ENCODE measurements at places on chromosomes 4 and X.

DNA sequence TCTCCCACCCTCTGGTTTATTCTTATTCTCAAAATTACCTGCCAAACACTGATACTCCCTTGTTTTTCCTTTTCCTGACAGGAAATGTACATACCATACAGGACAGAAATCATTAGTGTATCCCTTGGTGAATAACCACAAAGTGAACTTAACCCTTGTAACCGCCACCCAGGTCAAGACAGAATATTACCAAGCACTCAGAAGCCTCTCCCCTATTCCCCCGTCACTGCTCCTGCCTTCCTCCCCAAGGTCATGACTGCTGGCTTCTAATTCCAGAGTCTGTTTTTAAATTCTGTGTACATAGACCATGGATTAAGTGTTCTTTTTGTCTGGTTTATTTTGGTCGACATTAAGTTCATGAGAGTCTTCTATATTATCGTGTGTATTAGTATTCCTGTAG lies 37.7 kb downstream of the HTT start:
- DNase-seq, result no peak

DNA sequence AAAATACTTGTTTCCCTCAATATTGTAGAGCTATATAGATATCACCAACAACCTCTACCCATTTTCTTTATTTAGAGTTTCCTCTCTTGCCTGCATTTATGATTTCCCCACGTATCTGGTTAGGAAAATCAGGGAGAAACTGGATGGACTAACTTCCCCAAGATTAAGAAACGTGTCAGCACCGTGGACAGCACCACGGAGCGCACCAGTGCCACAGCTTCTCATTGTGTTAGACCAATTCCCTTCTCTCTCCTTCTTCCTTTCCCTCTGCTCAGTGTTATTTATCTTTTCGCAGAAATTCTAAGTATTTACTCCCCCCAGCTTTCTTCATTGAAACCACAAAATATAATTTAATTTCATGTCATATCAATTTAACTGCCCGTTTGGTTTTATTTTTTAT lies 568.6 kb upstream of the BOD1L1 start:
- DNase-seq, result no peak

- DNase-seq, result no peak
These were observed 114.2 kb upstream of the TENT5D start for GRCh38 chrX:80306007-80306406.

DNA sequence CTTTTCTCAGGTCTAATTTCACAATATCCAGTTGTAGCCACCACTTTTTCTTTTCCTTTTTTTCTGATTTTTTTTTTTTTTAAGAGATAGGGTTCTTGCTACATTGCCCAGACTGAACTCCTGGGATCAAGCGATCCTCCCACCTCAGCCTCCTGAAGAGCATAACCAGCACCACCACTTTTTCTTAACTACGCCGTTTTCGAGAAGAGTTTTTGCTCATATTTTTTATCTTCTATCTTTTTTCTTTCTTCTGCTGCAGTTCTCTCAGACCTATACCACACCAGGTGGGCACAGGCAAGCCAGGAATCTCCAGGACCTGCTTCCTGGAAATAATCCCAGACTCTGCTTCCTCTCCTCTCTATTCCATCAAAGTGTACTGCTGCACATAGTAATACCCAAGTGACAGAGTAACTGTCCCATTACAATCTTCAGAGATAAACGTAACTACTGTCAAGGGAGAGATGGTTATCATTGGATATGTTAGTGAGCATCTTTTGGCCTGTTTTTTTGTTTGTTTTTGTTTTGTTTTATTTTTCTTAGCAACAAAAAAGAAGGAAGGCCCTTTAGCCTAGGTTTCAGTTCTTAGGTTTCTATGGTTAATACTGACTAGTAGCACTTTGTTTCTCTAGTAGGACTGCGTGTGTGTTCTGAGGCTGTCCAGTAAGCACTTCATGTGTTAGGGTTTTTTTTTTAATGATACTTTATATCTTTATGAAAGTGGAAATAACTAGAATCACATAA lies 59.2 kb upstream of the TXK start:
- no peak for DNase-seq

- DNase-seq, result peak; percentile 49
These were observed 5.0 kb upstream of the NYX start for GRCh38 chrX:41441934-41442823.

DNA sequence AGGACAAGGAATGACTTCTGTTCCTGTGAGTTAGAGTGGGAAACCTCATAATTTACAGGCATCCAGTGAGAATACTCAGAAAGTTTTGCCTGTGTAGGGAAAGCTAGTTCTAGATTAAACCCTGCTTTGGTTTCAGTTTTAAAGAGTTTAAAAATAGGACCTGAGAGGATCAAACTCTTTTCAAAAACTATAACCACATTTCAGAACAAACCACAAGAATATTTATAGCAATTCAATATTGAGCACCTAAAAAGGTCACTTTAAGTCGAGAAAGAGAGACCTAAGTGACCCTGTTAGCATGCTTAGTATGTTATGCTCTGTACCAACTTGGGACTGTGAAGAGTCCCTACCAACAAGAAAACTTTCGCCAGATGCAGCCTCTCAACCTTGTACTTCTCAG lies 17.4 kb upstream of the PWWP3B start:
- DNase-seq, result no peak

DNA sequence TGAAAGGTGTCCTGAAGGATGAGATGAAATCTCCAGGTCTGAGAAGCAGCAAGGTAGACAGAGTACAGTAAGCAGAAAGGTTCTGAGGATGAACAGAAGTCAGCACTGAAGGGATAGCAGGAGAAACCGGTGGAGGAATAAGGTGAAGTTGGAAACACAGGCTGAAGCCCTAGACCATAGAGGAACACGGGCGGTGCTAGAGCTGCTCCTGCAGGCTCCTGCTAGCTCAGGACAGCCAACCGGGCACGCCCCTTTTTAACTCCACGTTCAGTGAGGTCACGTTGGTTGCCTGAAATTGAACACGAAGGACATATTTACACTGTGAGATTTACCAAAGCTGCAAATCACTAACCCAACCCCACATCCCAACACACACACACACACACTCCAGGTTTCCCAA lies 1886.4 kb upstream of the AGA start:
- DNase-seq, result no peak

GRCh38 chr4:164293743-164294142 lies 460.2 kb upstream of the SMIM31 start:
- no peak for DNase-seq

- no peak for DNase-seq
These were observed 104.1 kb upstream of the BMP3 start for GRCh38 chr4:80926446-80926845.

- DNase-seq, result no peak
These were observed 69.4 kb upstream of the PJA1 start for GRCh38 chrX:69234624-69235023.

- peak; percentile 29 for DNase-seq
These were observed 152.2 kb downstream of the NHS start for GRCh38 chrX:17527135-17527701.

- DNase-seq, result no peak
These were observed 145.5 kb upstream of the PDHA2 start for GRCh38 chr4:95694411-95694810.

DNA sequence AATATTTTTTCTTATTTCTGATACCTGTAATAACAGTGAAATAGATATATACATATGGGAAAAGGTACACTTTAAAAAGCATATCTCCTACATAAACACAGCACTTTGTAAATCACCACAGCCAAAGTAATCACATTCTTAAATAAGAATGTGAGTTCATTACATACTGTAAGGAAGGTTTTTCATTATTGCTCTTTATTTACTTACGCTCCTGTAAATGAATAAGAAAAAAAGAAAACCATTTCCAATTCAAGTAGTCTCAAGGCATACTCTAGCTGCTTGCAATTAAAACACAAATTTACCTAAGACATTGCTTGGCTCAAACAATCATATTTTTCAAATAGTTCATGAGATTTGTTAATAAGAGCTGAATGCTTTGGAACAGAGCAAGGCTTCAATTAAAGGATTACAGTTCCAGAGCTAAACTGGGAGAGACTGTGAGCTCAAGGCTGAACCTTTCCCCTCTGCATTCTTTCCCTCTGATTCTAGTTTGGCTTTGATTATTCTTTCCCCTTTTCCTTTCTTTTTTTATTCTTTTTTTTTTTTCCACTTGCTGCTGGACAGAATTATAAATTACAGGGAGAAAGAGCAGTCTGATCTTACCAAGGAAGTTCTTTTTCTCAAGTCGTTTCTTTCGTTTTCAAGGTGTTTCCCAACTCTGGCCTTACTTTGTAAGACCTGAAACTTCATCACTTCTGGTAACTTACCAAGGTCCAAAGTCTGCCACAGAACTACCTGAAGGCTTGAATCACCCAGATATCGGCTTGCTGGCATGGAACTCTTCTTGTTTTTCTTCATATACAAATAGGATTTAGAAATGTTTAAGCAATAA lies 278.3 kb downstream of the INPP4B start:
- no peak for DNase-seq

DNA sequence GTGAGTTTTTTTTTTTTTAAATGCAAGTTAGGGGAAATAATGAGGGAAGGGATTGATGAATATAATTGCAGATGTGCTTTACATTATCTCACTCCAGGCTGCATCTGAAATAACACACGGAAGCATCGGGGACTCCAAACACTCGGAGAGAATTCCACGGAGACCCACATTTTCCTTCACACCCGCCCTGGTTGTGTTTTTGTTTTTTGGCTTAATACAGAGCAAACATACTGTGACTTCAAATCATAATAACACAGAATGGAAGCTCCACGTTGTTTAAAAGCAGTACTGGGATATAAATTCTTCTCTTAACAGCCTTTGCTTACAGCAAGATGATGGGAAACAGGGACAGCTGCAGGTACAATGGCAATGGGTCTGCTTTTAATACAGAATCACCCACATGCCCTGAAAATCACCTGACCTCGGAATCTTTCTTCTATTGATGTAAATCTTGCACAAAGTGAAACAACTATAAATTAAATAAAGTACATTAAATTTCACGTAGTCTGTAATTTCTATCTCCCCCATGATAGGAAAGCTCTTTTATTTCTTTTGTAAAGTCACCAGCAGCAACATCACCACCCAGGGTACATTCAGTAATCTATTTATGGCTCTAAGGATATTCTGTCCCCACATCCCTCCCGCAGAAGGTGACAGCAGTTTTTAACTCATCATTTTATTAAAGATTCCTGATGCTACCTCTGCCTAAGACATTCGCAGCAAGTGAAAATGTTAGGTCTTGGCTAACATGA lies 119.3 kb downstream of the ZNF827 start:
- DNase-seq, result no peak

- DNase-seq, result no peak
These were observed 142.0 kb downstream of the RTL3 start for GRCh38 chrX:78517124-78517523.

- no peak for DNase-seq
These were observed 1825.1 kb upstream of the IGFBP7 start for GRCh38 chr4:58935332-58935731.

GRCh38 chrX:97224148-97224547 lies 340.4 kb downstream of the RPA4 start:
- DNase-seq, result no peak

DNA sequence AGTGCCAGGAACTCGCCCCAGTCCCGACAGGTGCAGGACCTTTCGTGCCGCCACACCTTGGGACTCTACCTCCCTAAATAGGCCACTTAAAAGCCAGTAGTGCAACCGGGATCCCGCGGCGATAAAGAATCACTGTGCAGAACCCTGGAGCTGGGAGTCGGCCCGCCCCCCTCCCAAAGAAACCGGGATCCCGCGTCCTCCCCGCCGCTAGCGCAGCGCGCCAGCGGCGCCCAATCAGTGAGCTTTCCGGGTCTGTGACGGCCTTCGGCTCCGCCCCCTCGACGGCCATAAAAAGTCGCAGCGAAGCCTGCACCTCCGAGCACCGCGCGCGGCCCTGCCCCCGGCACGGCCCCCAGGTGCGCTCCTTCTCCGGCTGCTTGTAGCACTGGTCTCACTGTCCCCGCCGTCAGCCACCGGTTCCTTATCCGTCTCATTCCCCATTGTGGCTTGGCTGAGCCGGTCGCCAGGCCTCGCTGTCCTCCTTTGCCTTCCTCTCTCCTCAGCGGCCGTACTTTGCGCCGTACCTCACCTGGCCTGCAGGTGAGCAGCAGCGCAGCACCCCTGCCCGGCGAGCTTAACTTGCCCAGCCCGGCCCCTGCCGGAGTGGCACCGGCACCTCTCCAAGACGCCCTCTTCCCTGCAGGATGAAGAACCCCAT lies at the start of gene LRAT:
Gene LRAT, plus strand, starts transcription at position 318 of the 658 bp plus-strand sequence. Its CDS starts 327 bp downstream, at position 645.
- peak; percentile 37 for DNase-seq

DNA sequence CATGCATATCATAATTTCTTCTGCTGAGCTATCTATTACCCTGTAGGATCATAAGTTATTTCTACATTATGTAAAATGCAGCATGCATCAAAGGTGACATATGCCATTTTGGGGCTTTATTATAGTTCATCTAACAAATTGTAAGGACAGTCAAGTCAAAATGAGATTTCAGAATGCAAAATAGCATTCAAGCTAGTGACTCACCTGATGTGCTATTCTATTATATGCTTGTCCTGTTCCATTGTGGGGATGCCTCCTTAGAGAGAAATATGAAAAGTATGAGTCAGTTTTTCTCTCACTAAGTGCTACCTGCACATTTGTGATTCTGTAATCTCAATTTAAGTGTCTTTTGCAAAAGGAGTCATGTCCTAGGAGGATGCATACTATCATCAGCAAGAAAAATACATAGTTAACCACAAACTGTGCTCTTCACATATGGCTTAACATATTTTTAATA lies 647.0 kb upstream of the PCDH10 start:
- no peak for DNase-seq

GRCh38 chrX:129777218-129778030 lies 2.3 kb upstream of the SASH3 start:
- DNase-seq, result peak; percentile 23

- DNase-seq, result no peak
These were observed 220.7 kb upstream of the EMCN start for GRCh38 chr4:100738196-100739165.

GRCh38 chrX:122421434-122422121 lies 762.5 kb upstream of the GRIA3 start:
- DNase-seq, result no peak

- no peak for DNase-seq
These were observed 97.7 kb downstream of the ANXA5 start for GRCh38 chr4:121599049-121599448.
